Mesothelial cell of epicardium (in vitro differentiated cells): ENCODE measurements at places on chromosomes 7 and 10. TPM values are rescaled to one million over a fixed set of nuclear protein-coding genes. Genes with fewer than 3 reads are reported as not detected.

DNA sequence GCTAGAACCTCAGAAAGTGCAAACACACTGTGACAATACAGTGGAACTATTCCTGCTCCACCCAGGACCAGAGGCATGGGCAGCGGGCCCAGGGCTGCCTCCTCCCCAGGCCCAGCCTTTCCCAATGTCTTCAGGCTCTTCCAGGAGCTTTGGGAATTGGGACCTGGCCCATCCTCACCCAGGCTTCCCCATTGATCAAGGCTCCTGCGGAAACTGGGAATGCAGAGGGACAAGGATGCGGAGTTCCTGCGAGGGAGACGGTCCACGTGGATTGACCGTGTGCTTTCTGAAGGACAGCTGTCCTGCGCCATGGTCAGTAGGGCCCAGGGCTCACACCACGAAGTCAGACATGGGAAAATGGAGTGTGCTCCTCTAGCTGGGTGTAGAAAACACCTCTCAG lies 56.6 kb downstream of the CSGALNACT2 start:
- no peak overlapping the region for H3K4me3 ChIP-seq
- no peaks in the 10 kb centered on the region for H3K27me3 ChIP-seq
- H3K27ac ChIP-seq: no peak overlapping the region

DNA sequence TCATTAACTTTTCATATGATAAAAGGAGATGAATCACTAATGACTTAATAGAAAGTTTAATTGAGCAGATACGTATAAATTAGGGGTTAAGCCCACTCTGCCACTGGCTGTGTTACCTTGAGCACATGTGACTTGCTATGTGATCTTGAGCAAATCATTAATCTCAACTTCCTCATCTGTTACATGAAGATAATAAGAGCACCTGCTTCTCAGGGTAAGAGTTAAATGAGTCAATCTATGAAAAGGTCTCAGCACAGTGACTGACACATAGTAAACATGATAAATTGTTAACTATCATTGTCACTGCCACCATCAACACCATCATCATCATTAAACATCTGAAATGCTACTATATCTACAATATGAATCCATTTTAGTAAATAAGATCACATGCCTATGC lies 110.8 kb downstream of the TPK1 start:
- H3K27me3 ChIP-seq: no peaks in the 10 kb centered on the region
- H3K36me3 ChIP-seq: no peaks in the 10 kb centered on the region
- no peak for DNase-seq
- no peak overlapping the region for H3K27ac ChIP-seq
- no peak overlapping the region for H3K4me3 ChIP-seq
- H3K4me1 ChIP-seq: peaks cover 13% of the 10 kb centered on the region

DNA sequence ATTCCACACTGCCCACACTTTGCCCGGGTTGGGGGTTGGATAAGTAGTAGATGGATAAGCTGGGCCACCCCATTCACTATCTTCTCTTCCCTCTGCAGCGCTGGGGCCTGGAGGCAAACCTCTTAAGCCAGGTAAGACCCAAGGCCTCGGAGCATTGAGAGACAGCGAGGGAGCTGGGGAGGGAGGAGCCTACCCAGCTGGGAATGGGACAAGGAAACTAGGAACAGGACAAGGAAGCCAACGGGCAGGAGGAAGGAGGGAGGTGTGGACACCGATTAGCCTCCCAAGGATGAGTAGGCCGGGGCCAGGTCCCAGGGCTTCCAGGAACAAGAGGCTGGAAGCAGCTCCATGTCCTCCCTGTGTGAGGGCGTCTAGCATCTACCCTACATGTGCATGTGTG lies 9.6 kb downstream of the ELN start:
- no peak overlapping the region for H3K4me3 ChIP-seq
- H3K36me3 ChIP-seq: no peaks in the 10 kb centered on the region
- DNase-seq: no peak
- H3K27me3 ChIP-seq: no peaks in the 10 kb centered on the region

DNA sequence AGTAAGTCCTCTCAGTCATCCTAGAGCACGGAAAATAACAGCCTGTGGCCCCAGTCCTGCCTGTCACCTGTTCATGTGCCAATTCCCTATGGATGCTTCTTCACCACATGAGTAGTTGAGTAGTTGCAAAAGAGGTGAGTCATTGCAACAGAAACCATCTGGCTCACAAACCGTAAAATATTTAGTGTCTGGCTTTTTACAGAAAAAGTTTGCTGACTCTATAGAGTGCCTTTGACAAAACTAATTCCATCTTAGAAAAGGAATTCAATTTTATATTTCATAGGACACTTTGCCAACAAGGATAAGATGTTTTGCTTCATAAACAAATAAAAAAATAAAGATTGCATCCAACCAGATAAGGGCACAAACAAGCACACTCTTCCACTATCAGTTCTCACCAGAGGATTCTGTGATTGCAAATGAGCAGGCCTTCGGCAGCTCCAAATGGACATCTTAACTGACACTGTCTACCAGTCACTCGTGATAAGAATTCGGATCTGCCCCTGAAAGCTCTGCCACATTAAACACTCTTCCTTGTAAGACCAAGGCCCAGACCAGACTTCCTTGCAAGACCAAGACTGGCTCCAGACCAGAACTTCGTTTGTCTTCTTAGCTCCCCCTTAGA lies 242.7 kb upstream of the SEMA3C start:
- DNase-seq: no peak
- H3K36me3 ChIP-seq: peaks cover 2% of the 10 kb centered on the region
- peaks cover 40% of the 10 kb centered on the region for H3K4me1 ChIP-seq
- H3K27me3 ChIP-seq: no peaks in the 10 kb centered on the region

DNA sequence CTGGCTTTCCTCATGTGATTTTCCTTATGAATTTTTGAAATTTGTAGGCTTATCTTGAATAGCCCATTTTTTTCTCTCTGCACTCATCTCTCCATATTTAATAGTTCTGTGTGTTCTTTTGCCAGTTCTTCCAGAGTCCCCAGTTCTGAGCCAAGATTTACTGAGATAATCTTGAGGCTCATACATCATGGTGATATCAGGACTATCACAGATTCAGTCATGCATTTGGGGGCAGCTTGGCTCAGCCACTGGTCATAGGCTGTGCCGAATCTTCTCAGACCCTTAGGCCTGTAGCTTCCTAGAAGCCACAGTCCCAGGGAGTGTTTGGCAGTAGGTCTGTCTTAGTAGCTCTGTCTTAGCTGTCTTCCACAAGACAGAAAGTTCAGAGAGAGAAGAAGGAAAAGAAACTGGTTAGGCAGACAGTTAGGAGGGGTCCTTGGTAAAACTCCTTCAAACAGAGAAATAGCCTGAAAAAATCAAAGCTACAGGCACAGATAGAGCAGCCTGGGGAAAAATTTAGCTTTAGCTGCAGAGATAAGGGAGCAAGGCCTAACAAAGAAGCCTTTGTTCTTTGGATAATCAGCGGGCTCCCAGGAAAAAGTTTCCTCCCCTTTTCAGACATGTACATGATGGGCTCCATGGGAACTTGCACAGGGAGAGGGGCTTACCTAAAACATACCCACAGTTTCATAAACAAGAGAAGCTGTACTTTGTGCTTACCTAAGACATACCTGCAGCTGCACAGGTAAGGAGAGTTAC lies 29.1 kb downstream of the FAS start:
- no peak overlapping the region for H3K4me3 ChIP-seq
- H3K27me3 ChIP-seq: no peaks in the 10 kb centered on the region
- DNase-seq: no peak
- peak overlapping the region; percentile 13 for H3K27ac ChIP-seq
- H3K36me3 ChIP-seq: peaks cover 8% of the 10 kb centered on the region
- H3K4me1 ChIP-seq: peaks cover 5% of the 10 kb centered on the region

DNA sequence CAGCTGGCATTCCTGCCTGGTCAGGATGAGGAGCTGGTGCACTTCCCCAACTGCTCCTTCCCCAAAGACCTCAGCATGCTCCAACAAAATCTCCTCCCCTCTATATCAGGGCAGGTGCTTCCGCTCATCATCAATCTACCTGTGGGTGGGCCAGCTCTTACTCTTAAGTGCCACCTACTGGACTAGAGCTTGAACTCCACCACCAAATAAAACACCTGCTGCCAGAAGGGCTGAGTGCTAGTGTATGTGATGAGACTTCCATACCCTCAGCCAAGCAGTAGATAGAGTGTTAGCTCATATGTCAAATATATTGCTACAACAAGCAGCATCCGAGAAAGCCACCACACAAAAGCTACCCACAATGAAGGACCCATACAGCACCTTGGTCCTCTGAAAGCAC lies 264.3 kb downstream of the RNLS start:
- no peak overlapping the region for H3K4me3 ChIP-seq
- peaks cover 5% of the 10 kb centered on the region for H3K4me1 ChIP-seq
- H3K27ac ChIP-seq: no peak overlapping the region
- no peaks in the 10 kb centered on the region for H3K27me3 ChIP-seq
- no peak for DNase-seq

GRCh38 chr7:83130623-83131545 lies 31.8 kb downstream of the PCLO start:
- H3K4me3 ChIP-seq: no peak overlapping the region
- H3K27me3 ChIP-seq: no peaks in the 10 kb centered on the region
- H3K27ac ChIP-seq: no peak overlapping the region
- DNase-seq: no peak
- H3K36me3 ChIP-seq: peaks cover 11% of the 10 kb centered on the region

- no peaks in the 10 kb centered on the region for H3K36me3 ChIP-seq
- H3K27ac ChIP-seq: no peak overlapping the region
- no peaks in the 10 kb centered on the region for H3K4me1 ChIP-seq
- H3K27me3 ChIP-seq: no peaks in the 10 kb centered on the region
- no peak for DNase-seq
Observed at GRCh38 chr10:12685261-12686058, 316.1 kb downstream of the CCDC3 start.

- DNase-seq: no peak
- H3K36me3 ChIP-seq: no peaks in the 10 kb centered on the region
- H3K4me3 ChIP-seq: no peak overlapping the region
Observed at GRCh38 chr7:44971188-44971901, 7.5 kb downstream of the MYO1G start.

GRCh38 chr10:24911029-24911428 lies 41.4 kb downstream of the PRTFDC1 start:
- no peak overlapping the region for H3K27ac ChIP-seq
- peaks cover 17% of the 10 kb centered on the region for H3K4me1 ChIP-seq
- H3K36me3 ChIP-seq: peaks cover 14% of the 10 kb centered on the region
- H3K4me3 ChIP-seq: no peak overlapping the region
- no peak for DNase-seq

- H3K27me3 ChIP-seq: no peaks in the 10 kb centered on the region
- peaks cover 21% of the 10 kb centered on the region for H3K4me1 ChIP-seq
- H3K36me3 ChIP-seq: peaks cover 21% of the 10 kb centered on the region
- H3K4me3 ChIP-seq: no peak overlapping the region
Observed at GRCh38 chr7:43891069-43891955, 15.1 kb downstream of the URGCP start.

GRCh38 chr7:151011097-151011409 lies 13.2 kb downstream of the ATG9B start:
- H3K4me3 ChIP-seq: peak overlapping the region; percentile 60
- peaks cover 6% of the 10 kb centered on the region for H3K36me3 ChIP-seq
- peaks cover 30% of the 10 kb centered on the region for H3K4me1 ChIP-seq
- peaks cover 22% of the 10 kb centered on the region for H3K27me3 ChIP-seq
- no peak for DNase-seq

DNA sequence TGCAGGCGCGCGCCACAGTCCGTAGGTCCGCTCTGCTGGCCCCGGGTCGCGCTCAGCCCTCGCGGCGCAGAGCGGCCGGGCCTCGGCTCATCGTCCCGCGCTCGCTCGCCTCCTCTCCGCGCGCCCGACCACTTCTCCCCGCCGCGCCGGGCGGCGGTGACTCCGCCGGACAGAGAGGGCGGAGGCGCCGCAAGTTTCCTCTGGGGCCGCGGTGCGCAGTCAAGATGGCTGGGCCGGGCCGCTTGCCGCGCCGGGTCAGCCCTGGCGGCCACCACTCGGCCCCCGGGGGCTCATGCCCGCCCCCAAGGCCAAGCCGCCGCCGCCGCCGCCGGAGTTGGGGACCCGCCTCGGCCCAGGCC lies 441 bp downstream of the FZD8 start:
- H3K4me1 ChIP-seq: peaks cover 44% of the 10 kb centered on the region
- H3K4me3 ChIP-seq: peak overlapping the region; percentile 86
- peaks cover 55% of the 10 kb centered on the region for H3K27me3 ChIP-seq
- DNase-seq: peak; percentile 49
- H3K27ac ChIP-seq: no peak overlapping the region

GRCh38 chr7:16791071-16791470 lies 13.7 kb downstream of the AGR2 start:
- H3K27me3 ChIP-seq: no peaks in the 10 kb centered on the region
- no peak overlapping the region for H3K4me3 ChIP-seq
- H3K36me3 ChIP-seq: peaks cover 13% of the 10 kb centered on the region
- no peak overlapping the region for H3K27ac ChIP-seq
- DNase-seq: no peak

GRCh38 chr10:3524086-3524960 lies 260.7 kb downstream of the KLF6 start:
- H3K27ac ChIP-seq: no peak overlapping the region
- peaks cover 6% of the 10 kb centered on the region for H3K4me1 ChIP-seq
- H3K4me3 ChIP-seq: no peak overlapping the region
- H3K27me3 ChIP-seq: no peaks in the 10 kb centered on the region

- H3K4me1 ChIP-seq: peaks cover 12% of the 10 kb centered on the region
- H3K4me3 ChIP-seq: no peak overlapping the region
Observed at GRCh38 chr10:74213571-74214162, 62.6 kb downstream of the ADK start.

DNA sequence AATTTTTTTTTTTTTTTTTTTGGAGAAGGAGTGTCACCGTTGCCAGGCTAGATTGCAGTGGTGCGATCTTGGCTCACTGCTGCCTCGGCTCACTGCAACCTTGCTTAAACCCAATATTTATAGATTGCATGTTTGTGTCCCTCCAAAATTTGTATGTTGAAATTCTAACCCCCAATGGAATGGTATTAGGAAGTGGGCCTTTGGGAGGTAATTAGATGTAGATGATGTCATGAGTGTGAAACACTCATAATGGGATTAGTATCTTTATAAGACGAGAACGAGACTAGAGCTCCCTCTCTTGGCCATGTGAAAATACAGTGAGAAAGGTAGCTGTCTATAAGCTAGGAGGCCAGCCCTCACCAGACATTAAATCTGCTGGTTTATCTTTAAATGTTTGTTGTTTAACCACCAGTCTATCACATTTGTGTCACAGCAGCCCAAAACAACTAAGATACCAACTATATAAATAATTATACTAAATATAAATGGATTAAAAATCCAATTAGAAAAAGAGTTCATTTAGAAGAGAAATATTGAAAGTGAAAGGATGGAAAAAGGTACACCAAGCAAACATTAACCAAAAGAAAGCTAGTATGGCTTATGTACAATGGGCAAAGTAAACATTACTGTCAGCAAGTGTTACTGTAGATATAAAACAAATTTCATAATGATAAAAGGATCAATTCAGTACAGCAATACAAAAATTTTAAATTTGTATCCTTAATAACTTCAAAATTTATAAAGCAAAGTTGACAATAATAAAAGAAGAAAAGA lies 9.3 kb downstream of the TCAF1 start:
- H3K4me1 ChIP-seq: peaks cover 2% of the 10 kb centered on the region
- H3K27me3 ChIP-seq: no peaks in the 10 kb centered on the region
- H3K36me3 ChIP-seq: peaks cover 46% of the 10 kb centered on the region
- DNase-seq: no peak
- no peak overlapping the region for H3K27ac ChIP-seq

Gene AS3MT
- 8.7 to 12.8 TPM (median 8.7 TPM) in 3 replicates for total RNA-seq

Gene EMX2
- total RNA-seq: 2.0 to 3.0 TPM (median 2.8 TPM) in 3 replicates

Gene C10orf53
- total RNA-seq: not detected in 3 replicates

Gene C10orf67
- 0.11 to 0.22 TPM in 2 of 3 replicates, not detected in the other for total RNA-seq

Gene LRRC4
- 2.3 to 3.2 TPM (median 2.9 TPM) in 3 replicates for total RNA-seq

Gene MMD2
- not detected in 3 replicates for total RNA-seq

Gene TAS2R3
- 4.0 to 5.6 TPM (median 5.0 TPM) in 3 replicates for total RNA-seq

Gene SOSTDC1
- total RNA-seq: 12.7 to 13.6 TPM (median 13.0 TPM) in 3 replicates

Gene FAM237B
- total RNA-seq: not detected in 3 replicates

Gene HGF
- total RNA-seq: 14.1 to 18.8 TPM (median 15.1 TPM) in 3 replicates

Gene TRPV5
- total RNA-seq: 0.18 to 0.56 TPM (median 0.29 TPM) in 3 replicates

Gene ATRNL1
- 39.5 to 43.4 TPM (median 39.6 TPM) in 3 replicates for total RNA-seq

Gene GALNT17
- total RNA-seq: 2.7 to 3.2 TPM (median 2.9 TPM) in 3 replicates

Gene PNLIPRP3
- total RNA-seq: not detected in 3 replicates

Gene MPLKIP
- total RNA-seq: 35.3 to 39.3 TPM (median 37.5 TPM) in 3 replicates
